ENCODE measurements at places on chromosomes 5 and 9.
A peak's percentile ranks its signal among the peaks of the same experiment; 100 is the strongest.

GRCh38 chr5:157545610-157546310 lies 29.8 kb downstream of the ADAM19 start:
- no peak for DNase-seq

DNA sequence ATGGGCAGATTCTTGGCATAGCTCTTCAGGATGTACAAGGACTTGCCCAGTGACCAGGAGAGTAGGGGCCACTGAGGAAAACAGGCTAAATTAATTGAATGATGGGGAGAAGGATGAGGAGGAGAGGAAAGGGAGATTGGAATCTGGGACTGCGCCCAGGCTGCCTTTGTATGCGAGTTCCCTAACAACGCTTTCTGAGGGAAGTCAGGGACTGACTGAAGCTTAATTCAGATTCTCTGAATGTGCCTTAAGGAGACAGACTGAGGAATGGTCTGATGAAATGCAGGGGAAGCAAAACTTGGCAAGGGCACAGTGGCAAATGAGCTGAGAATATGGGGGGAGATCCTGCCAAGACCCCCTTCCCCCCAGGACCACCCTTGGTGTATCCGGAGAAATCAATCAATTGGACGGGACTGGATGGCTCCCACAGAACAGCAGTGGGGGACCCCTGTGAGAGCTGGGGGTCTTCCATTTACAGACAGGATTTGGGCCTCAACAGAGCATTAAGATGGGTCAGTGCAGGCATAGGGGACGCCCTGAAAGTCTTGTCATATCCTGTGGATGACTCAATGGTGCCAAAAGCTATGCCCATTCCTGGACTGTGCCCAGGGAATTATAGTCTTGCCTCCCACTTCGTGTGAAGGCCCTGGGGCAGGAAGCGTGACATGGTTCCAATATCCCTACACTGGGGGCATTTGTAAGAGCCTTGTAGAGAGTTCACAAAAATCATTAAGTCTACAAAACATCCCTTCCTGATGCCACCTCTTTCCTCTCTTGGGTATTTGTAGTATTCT lies 215.5 kb upstream of the TNC start:
- no peak for DNase-seq

GRCh38 chr5:117143406-117143805 lies 568.8 kb upstream of the SEMA6A start:
- peak; percentile 2 for DNase-seq

DNA sequence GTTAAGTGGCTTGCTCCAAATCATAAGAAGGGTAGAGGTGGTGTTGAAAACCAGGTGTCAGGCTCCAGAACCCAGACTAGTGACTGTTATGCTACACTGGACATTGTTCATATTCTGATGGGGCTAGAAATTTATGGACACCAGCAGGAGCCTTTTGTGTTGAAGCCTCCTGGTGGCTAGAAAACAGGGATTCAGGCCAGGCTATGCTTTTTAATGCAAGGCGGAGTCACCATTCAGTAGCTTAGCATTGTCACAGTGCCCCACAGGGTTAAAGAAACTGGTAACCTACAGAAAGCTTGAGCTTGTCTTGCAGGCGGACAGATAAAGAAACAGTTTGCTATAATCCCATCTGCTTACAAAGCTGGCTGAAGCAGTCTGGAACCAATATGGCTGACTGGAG lies 23.0 kb upstream of the GOLM1 start:
- DNase-seq = no peak

DNA sequence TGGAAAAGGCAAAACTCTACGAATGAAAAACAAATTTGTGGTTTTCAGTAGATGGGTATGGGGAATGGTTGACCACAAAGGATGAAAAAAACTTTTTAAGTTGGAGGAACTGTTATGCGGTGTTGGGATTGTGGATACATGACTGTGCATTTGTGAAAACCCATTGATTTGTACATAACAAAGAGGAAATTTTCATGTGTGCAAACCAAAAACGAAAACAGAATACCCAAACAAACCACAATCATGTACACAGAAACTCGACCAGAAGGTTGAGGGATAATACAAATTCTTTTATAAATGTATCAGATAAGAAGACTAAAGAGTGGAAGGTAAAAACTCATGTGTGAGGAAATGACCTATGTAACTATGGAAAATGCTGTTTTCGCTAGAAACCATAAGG lies 1012.4 kb downstream of the CDH18 start:
- peak; percentile 19 for DNase-seq

DNA sequence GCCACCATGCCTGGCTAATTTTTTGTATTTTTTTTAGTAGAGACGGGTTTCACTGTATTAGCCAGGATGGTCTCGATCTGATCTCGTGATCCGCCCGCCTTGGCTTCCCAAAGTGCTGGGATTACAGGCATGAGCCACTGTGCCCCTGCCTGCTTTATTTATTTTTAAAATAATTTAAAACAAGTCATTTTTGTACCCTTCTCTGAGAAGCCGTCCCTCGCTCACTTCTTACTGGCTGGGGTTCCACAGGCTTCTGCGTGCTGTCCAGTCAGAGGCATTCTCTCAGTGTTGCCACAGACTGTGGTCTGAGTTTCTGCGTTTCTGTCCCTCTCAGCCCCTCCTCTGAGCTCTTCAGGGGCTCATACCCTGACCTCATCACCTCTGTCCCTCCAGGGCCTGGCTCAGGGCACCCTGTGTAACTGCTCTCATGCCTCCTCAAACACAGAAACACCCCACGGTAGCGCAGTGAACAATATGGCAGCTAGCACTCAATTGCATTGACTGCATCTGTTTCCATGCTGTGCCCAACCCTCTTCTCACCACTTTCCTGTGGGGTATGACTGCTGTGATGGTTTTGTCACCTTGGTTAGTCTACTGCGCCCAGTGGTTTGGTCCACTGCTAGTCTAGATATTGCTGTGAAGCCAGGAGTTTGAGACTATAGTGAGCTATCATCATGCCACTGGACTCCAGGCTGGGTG lies 44.3 kb upstream of the SH3PXD2B start:
- DNase-seq = no peak

DNA sequence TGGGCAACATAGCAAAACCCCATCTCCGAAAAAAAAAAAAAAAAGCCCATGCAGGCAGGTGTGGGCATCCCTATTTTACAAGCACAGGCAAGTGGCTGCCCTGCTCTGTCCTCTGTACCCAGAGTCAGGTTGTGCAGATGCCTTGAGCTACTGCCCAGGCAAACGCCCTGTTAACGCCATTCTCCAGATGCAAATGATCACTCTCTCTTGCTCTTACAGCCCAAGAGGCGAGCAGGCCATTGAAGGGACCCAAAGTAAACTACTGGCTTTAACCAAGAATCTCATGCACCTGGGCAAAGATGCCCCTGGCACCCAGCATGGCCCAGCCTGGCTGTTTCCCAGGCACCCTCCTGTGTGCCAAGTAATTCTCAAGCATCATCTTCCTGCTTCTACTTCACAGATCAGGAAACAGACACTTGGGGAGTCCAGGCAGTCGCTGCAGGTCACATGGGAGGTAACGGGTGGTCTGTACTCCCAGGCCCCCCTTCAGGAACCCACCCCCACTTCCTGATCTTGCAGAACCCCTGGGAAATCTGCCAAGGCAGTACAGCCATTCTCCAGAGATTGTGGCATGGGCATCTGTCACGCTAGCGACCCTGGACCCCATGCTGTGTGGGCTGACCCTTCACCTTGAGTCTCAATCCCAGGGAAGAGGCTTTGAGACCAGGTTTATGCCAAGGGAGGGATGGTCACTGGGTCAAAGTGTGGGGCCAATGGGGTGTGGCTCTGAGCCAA lies 14.2 kb downstream of the EEIG1 start:
- no peak for DNase-seq

DNA sequence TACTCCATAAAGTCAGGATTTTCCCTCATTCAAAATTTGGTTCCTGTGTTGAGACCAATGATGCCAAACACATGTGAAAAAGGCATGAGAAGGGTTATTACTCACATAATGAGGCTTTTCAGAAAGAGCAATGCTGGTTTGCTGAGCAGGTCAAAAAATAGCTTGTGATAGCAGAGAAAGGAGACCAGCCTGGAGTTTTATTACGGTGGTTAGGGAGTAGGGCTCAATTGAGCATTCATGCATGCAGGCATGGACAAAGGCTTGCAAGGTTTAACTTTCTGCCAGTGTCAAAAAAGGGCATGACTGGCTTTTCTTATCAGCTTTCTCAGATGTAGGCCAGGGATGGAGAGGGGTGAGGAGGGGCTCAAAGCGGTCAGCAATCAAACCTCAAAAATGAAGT lies 628.3 kb downstream of the DNAH5 start:
- DNase-seq = no peak

DNA sequence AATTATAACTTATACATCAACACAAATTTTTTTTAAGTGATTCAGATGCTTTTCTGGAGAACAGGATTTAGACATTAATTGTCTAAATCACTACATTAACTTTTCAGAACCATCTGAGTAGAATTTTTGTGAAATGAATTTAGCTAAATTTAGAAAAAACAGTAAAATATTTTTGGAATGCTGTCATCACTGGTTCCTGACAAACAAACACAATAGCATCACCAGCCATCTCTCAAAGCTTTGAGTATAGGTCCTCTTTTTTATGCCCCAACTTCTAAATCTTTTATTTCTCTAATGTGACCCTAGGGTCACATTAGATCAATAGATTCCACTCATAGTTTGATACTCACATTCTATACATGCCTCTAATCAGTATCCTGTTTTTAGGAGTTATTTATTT lies 104.6 kb downstream of the PRR16 start:
- DNase-seq = peak; percentile 24

GRCh38 chr5:73028991-73029595 lies 73.3 kb downstream of the FCHO2 start:
- peak; percentile 52 for DNase-seq

GRCh38 chr5:2989517-2989916 lies 238.0 kb upstream of the IRX2 start:
- DNase-seq = no peak

DNA sequence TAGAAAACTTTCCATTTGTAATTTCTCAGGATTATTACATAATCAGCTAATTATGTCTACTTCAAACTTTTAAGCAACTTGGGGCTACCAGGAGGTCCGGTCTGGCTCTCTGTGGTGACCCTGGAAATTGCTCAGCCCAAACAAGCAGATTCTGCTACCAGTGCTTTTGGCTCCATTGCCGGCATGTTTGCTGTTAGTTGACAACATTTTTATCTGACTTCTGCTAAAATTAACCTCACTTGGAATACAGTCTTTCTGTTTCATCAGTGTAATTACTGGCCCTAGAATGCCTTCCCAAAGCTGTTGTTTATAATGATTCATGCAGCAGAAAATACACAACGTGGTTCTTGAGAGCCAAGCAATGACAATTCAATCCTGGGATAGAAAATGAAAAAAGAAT lies 38.5 kb upstream of the FAM81B start:
- no peak for DNase-seq

DNA sequence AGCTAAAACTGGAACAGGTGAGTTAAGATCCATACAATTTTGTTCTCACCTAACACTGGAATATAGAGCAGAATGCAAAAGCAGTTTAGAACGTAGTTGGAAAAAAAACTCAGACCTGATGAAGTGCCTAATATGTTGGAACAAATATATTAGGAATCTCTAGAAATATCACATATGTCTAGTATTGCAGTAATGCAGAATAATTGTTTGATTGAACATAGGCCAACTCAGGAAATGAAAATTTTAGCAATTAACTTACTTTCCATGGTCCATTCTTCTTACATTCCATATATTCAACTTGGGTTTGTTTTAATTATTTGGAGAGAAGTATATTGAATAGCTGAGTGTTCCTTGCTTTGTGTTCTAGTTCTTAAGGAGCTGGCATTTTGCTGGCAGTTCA lies 111.8 kb upstream of the ADAMTSL1 start:
- no peak for DNase-seq

- DNase-seq = peak; percentile 97
These were observed 559.5 kb upstream of the KLF4 start for GRCh38 chr9:108049026-108049607.

- no peak for DNase-seq
These were observed 2.6 kb downstream of the SEPTIN8 start for GRCh38 chr5:132774406-132774805.
